ENCODE measurements at places on chromosomes 1 and 21.

- DNase-seq: no peak
Measured at GRCh38 chr1:211013346-211014240, 120.4 kb downstream of the KCNH1 start.

GRCh38 chr1:169999331-169999741 lies 75.2 kb downstream of the KIFAP3 start:
- DNase-seq: no peak

DNA sequence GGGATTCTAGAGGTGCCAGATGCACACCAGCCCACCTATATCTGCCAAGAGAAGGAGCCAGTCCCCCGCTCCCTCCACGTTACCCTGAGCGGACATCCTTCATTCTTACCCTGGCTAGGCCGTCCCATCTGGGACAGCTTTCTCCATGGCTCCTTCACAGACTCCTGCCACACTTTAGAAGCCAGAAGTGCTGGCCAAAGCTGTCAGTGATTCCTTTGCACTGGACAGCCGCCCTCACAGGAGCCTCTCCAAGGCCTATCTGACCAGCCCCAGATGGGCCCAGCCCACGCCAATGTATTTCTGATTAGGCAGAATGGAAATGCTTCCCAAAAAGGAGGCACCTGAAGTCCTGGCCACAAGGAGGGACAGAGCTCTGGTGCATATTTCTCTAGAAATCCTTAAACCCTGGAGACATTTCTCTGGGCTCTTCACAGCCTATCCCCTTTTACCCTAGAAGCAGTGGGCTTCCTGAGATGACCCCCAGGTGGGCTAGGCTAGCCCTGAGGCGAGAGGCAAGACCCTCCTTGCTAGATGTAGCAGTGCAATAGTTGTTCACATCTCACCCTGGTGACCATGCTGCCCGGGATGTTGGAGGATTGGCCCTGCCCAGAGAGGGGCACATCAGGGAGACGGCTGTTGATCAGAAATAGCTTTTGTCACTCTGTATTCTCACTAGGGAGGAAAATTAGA lies 44.1 kb downstream of the RASSF5 start:
- DNase-seq: no peak

- DNase-seq: no peak
Measured at GRCh38 chr1:213242883-213243282, 191.8 kb downstream of the RPS6KC1 start.

DNA sequence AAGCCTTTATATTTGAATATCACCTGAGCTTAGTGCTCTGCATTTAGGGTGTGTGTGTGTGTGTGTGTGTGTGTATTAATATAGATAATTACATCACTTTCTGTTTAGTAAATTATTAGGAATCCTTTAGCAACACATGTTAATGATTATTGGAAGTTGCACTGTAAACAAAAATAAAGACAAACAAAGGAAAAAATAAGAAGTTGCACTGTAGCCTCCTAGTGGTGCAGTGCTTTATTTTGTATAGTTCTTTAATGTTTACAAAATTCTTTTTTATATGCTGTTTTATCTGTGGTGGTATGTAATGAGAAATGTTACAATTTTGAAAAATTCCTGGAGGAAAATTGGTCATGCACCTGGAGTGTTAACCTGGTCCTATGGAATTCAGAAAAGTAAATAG lies 69.2 kb downstream of the UBE4B start:
- DNase-seq: no peak

DNA sequence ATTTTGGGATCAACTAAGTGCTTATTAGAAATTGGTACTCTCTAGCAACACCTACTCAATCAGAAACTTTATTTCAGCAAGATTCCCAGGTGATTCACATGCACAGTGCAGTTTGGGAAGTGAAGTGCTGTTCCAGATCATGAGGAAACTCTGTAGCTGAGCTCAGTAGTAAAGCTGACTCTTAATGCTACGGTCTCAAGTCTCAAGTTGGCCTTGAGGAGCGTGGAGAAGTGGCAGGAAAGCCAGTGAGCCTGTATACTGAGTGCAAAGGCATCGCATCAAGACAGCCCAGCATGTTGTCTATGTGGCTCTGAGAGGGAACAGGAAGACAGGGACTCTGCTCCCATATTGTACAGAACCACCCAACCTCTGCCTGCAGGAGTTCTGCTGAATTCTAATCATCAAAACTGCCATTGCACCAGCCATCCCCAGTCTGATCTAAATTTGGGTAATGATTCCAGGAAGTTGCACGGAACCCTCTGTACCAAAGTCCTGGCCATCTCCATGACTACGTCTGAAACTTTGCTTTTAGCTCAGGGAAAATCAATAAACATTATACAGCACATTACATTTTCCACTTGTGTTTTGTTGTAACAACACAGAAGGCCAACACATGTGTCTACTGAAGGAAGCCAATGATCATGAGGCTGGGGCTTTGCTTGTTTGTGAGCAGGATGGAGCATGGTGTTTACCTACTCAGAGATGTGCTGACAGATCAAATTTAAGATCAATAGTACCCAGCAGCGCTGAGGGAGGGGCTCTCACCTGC lies 105.1 kb upstream of the TLR5 start:
- no peak for DNase-seq

DNA sequence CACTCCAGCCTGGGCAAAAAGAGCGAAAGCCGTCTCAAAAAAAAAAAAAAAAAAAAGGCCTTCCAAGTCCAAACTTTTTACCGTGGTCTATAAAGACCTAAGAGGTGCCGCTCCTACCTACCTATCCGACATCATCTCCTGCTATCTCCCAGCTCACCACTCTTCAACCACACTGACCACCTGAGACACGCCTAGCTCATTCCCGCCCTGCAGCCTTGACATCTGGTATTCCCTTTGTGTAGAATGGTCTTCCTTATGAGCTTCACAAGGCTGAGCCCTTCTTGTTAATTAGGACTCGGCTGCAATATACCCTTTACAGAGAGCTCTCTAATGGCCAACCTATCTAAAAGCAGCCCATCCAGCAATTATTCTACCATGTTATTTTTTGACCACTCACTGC lies 680 bp downstream of the MAGOH start:
- DNase-seq: no peak

DNA sequence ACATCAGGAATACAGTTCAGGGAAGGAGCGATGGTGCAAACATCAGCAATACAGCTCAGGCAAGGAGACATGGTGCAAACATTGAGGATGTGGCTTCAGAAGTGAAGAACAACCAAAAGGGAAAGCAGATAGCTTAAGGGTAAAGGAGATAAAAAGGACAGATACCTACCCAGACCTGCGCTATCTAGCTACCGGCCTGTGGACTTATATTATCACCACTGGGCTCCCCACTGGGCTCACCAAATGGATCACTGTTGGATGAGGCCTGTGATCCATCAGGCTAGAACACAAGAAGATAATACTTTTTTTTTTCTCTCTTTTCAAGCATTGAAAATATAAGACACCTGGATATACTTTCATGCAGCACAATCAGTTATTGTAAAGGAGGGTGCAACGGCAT lies 44.7 kb upstream of the C8B start:
- no peak for DNase-seq

GRCh38 chr1:243746751-243747150 lies 103.3 kb downstream of the AKT3 start:
- no peak for DNase-seq

GRCh38 chr1:204791453-204792353 lies 79.0 kb upstream of the NFASC start:
- DNase-seq: peak; percentile 70

GRCh38 chr1:101567582-101568189 lies 330.9 kb downstream of the S1PR1 start:
- peak; percentile 11 for DNase-seq

GRCh38 chr1:61089741-61090140 lies 7.4 kb downstream of the NFIA start:
- DNase-seq: no peak

- DNase-seq: no peak
Measured at GRCh38 chr1:28354121-28354520, 15.4 kb upstream of the PHACTR4 start.

- no peak for DNase-seq
Measured at GRCh38 chr1:212440419-212440818, 7.7 kb downstream of the NENF start.

- DNase-seq: peak; percentile 38
Measured at GRCh38 chr1:7218210-7218832, 433.1 kb downstream of the CAMTA1 start.

DNA sequence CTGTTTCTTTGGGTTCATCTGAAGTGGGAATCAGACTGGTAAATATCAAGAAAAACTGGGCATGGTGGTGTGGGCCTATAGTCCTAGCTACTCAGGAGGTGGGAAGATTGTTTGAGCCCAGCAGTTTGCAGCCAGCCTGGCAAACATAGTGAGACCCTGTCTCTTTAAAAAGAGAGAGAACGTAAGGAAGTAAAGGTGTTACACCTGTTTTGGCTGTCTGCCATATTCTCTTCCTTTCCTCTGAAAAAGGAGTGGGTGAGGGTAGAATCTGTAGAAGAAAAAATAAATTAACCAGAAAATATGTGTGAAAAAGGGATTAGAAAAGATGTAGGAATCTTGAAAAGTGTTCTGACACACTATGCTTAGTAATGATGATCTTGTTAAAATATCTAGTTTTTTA lies 20.0 kb downstream of the AHCYL1 start:
- DNase-seq: no peak

DNA sequence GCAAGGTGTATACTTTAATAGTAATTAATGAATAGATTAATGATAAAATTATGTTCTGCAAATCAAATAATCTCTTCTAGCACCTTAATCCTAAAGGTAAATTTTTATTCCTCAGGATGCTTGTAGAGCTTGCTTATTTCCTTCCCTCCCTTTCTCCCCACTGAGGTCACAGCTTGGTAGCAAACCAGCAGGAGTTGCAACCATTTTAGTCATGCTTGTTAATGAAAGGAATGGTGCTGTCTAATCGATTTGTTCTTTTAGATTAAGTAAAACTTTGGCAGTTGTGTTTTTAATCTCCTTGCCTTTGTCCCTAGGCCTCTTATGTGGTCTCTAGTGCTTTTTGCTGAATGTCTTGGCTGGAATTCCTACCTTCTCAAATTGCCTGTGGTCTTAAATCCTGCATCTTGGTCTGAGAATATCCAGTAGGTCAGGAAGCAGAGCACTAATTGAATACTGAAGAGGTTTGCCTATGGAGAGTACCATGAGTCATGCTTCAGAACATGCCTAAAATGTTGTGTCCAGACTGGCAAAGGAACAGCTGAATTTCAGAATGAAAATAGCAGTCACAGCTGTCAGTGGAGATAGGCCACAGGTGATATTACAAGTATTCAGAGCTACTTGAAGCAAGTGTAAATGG lies 36.3 kb upstream of the RWDD3 start:
- DNase-seq: no peak

- DNase-seq: no peak
Measured at GRCh38 chr1:206735553-206736031, 35.0 kb upstream of the IL19 start.

DNA sequence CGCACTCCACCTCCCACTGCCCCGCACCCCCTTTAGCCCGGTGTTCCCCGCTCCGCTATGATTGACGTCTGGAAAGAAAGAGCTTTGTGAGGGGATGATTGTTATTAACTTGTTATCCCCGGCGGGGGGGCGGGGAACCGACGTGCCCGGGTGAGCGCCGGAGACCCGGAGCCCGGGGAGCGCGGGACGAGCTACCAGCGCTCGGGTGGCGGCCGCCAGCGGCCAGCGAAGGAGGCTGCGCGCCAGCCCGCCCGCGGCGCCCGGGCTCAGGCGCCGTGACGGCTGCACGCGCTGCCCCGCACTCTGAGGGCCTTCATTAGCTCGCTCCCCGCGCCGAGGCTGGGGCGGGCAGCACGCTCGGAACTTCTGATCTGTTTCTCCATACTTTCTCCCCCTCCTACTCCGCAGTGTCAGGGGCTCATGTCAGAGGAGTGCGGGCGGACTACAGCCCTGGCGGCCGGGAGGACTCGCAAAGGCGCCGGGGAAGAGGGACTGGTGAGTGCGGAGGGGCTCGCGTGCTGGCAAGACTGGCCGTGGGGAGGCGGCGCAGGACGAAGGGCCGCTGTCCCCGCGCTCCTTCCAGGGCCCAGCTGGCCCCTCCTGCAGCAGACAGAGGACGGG lies 2.1 kb downstream of the LHX8 start:
- DNase-seq: no peak

DNA sequence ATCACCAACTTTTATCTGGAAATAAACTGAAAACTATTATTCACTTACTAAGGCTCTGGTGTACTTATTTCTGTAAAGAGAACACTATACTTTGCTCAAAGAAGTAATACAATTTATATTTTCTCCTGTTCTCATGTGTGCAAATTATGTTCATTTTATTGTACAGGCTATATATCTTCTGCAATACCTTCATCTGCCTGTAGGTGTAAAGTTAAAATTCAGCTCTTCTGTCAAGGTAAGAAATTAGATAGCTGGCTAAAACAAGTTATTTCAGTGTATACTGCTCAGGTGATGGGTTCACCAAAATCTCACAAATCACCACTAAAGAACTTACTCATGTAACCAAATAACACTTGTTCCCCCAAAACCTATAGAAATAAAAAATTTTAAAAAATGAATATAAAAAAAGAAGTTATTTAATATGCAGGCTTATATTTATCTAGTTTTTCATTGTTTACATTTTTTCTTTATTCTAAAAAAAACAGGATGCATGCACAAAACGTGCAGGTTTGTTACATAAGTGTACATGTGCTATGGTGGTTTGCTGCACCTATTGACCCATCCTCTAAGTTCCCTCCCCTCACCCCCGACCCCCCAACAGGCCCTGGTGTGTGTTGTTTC lies 81.5 kb downstream of the PTGER3 start:
- no peak for DNase-seq

- DNase-seq: no peak
Measured at GRCh38 chr1:40921522-40921921, 58.0 kb upstream of the CTPS1 start.

DNA sequence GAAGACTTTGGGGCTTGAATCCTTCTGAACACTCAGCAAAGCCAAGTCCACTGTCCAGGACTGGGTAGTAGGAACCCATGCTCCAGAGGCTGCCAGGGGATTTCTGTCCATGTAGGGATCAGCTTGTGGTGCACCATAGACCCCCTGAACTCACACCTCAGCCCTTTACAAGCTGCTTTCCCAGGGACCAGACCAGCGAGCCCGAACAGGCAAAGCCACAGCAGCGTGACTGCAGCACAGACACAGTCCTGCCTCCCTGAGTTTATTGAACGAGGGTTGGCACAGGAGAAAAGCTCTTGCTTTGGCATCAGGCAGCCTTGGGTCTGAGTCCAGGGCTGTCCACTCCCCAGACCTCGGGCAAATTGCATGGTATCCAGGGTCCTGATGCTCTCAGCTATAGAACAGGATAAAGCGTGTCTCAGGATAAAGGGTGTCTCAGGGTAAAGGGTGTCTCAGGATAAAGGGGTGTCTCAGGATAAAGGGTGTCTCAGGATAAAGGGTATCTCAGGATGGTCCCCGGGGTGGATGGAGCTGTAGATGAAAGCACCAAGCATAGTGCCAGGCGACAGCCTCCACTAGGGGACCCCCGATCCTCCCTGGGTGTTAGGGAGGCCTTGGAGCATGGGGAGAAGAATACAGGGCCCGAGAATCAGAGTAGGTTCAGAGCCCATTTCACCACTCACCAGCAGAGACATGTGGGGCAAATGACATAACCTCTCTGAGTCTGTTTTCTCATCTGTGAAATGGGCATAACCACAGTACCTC lies 648.8 kb downstream of the NPHP4 start:
- no peak for DNase-seq
